ENCODE measurements at places on chromosomes 3 and 15.

DNA sequence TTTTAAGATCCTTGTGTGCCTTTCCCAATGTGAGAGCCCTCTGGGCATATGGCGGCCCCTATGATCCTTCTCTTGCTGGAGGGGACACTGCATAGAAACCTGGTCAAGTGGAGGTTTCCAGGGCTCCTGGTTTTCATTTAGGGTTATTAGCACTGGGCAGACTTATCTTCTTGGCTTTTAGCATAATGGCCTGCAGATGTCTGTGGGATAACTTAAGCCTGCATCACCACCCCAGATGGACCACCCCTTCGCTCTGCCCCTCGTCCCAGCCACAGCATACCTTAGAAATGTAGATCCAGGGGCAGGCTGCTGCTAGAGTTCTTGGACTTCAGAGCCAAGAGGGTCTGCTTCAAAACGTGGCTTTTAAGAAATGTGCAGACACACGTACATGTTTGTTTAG, 340.3 kb upstream of the CTDSPL start:
- no peak for DNase-seq

GRCh38 chr15:86413191-86413590, 333.5 kb downstream of the AGBL1 start:
- no peak for DNase-seq

- no peak for DNase-seq
Observed at GRCh38 chr3:195761123-195761566, 40.4 kb downstream of the MUC20 start.

DNA sequence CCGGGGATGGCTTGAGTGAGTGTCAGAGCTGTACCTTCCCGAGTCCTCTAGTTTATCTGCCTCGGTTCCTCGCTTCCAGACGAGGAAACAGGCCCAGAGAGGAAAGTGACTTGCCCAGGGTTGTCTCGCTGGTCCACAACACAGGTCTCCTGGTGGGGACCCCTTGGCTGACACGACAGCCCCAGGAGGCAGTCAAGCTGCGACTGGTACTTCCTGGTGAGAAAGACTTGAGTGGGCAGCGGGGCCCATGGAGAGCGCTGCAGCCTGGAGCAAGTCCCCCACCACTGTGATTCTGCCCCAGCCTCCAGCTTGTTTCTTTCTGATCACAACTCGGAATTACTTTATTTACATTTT, 600 bp upstream of the CHRNA5 start:
- DNase-seq: no peak

DNA sequence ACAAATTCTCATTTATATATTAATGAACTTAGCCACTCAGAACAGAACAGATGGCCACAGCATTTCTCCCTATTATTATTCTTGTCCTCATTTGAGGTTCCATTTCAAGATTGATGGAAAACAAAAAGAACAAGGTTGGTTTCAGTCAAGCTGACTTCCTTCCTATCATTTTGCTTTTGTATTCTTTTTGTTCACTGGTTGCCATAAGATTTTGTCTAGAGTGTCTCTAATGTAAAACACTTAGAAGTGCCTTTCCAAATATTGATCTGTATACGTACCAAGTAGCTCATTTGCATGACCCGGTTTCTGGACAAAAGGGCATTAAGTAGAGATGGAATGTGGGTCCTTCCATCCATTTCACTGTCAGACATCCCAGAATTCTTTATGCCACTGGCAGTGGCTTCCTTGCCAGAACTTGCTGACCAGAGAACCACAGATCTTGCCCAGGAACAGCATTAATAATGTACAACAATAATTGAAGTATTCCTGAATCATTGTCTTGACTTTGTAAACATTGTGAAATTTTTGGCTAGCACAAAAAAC, 63.8 kb downstream of the PEX5L start:
- DNase-seq: no peak

GRCh38 chr15:89628301-89628700, 27.0 kb downstream of the KIF7 start:
- DNase-seq: no peak

DNA sequence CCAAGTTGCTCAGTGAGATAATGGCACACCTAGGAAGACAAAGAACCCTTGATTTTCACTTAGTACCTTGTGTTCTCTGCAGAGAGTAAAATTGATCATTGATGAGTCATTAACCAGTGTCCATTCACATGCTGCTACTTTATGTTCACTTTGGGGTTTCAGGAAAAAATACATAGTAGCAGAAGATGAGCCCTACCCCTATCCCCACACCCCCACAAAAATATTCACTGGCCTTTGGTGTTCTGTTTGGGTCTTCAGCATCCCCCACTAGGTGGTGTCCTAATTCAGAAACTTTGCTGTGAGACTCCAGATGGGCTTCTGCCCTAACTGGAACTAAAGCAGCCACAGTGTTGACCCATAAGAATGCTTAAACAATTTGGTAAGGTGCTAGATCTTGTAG, 178.8 kb downstream of the KLHL25 start:
- DNase-seq: no peak

- DNase-seq: no peak
Observed at GRCh38 chr15:73004462-73004861, 47.8 kb upstream of the NEO1 start.

- DNase-seq: no peak
Observed at GRCh38 chr3:31010491-31010890, 116.0 kb upstream of the GADL1 start.

GRCh38 chr3:133962849-133963248, 66.9 kb downstream of the SLCO2A1 start:
- DNase-seq: no peak

DNA sequence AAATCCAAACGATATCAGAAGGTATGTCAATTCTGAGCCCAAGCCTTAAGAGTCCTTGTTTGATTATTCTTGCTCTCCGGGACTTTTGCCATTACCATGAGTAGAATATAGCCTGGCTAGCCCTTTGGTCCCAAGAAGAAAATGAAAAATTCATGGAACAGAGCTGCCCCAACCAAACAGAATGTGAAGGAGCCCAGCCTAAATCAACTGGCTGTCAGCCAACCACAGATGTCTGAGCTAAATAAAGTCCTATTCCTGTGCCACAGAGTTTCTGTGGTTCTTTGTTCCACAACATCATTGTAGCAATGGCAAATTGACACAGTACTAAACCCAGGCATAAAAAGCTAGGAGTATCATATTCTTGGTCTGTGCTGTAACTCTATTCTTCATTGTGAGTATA, 185.2 kb downstream of the CPNE4 start:
- DNase-seq: no peak

- no peak for DNase-seq
Observed at GRCh38 chr3:140085001-140085400, 150.0 kb downstream of the CLSTN2 start.

Measured in esophagus squamous epithelium (tissue), 5 donors.